A375 (cell line): ENCODE measurements at places on chromosomes 2 and 18. TPM values are rescaled to one million over a fixed set of nuclear protein-coding genes. Genes with fewer than 3 reads are reported as not detected.

The ELAC1 gene
- total RNA-seq: 10.8 and 11.1 TPM in 2 replicates

The NDUFV2 gene
- total RNA-seq: 131 and 147 TPM in 2 replicates

The TRIM43 gene
- total RNA-seq: 0.29 TPM in 1 of 2 replicates, not detected in the other

The GAREM1 gene
- 2.2 and 2.5 TPM in 2 replicates for total RNA-seq

The CBLN2 gene
- total RNA-seq: 0.19 and 0.68 TPM in 2 replicates

The EFR3B gene
- total RNA-seq: 0.45 and 0.66 TPM in 2 replicates

The RAB17 gene
- 16.2 and 20.9 TPM in 2 replicates for total RNA-seq

The CIB4 gene
- not detected in 2 replicates for total RNA-seq

The BCL2 gene
- total RNA-seq: 3.4 and 4.1 TPM in 2 replicates

The TMEM178A gene
- 0.38 TPM in 1 of 2 replicates, not detected in the other for total RNA-seq

The TTR gene
- total RNA-seq: not detected in 2 replicates

The EMILIN1 gene
- total RNA-seq: 88.5 and 90.6 TPM in 2 replicates

The PSTPIP2 gene
- not detected in 2 replicates for total RNA-seq

The ACTR1B gene
- total RNA-seq: 34.1 and 45.7 TPM in 2 replicates

The MAP2 gene
- total RNA-seq: 2.9 and 3.5 TPM in 2 replicates

The CCL20 gene
- total RNA-seq: 1.3 TPM in 1 of 2 replicates, not detected in the other

The TET3 gene
- 9.0 and 10.4 TPM in 2 replicates for total RNA-seq

The MYL1 gene
- not detected in 2 replicates for total RNA-seq

The MROH2A gene
- not detected in 2 replicates for total RNA-seq

The ITPRIPL1 gene
- total RNA-seq: 10.1 and 11.2 TPM in 2 replicates

The RESP18 gene
- not detected in 2 replicates for total RNA-seq

The CDCA7 gene
- 33.2 and 39.7 TPM in 2 replicates for total RNA-seq

The CCDC148 gene
- 0.26 TPM in 1 of 2 replicates, not detected in the other for total RNA-seq

The ARHGAP28 gene
- total RNA-seq: 0.93 and 2.9 TPM in 2 replicates

The DNER gene
- total RNA-seq: 0.98 and 1.3 TPM in 2 replicates

The BIN1 gene
- total RNA-seq: 6.5 and 10.5 TPM in 2 replicates

The SPEG gene
- total RNA-seq: 8.8 and 14.3 TPM in 2 replicates

The SAG gene
- total RNA-seq: 0.04 TPM in 1 of 2 replicates, not detected in the other

The GYPC gene
- total RNA-seq: 94.1 and 118 TPM in 2 replicates

The LOXHD1 gene
- total RNA-seq: not detected in 2 replicates

The SERPINB13 gene
- not detected in 2 replicates for total RNA-seq

The CRACDL gene
- total RNA-seq: 0.37 TPM in 1 of 2 replicates, not detected in the other

The LIMS3 gene
- 0.11 TPM in 1 of 2 replicates, not detected in the other for total RNA-seq

The KLF7 gene
- total RNA-seq: 5.6 and 9.3 TPM in 2 replicates

The SH2D6 gene
- 0.24 and 0.60 TPM in 2 replicates for total RNA-seq

The MAP3K19 gene
- not detected in 2 replicates for total RNA-seq

The KYNU gene
- total RNA-seq: 31.0 and 48.3 TPM in 2 replicates

The RGPD4 gene
- not detected in 2 replicates for total RNA-seq

The OXER1 gene
- not detected in 2 replicates for total RNA-seq

The PLGLB1 gene
- total RNA-seq: 0.13 and 1.5 TPM in 2 replicates

The PFN4 gene
- total RNA-seq: 1.4 and 3.4 TPM in 2 replicates

The CNGA3 gene
- not detected in 2 replicates for total RNA-seq

The RAPH1 gene
- total RNA-seq: 37.3 and 52.6 TPM in 2 replicates

The MBOAT2 gene
- 5.9 and 10.6 TPM in 2 replicates for total RNA-seq

The ANKRD36B gene
- 13.7 and 17.7 TPM in 2 replicates for total RNA-seq

The GATA6 gene
- 4.2 and 4.3 TPM in 2 replicates for total RNA-seq

The CNTNAP5 gene
- 0.11 TPM in 1 of 2 replicates, not detected in the other for total RNA-seq

The PDCD1 gene
- not detected in 2 replicates for total RNA-seq
